ENCODE measurements at places on chromosomes 7 and 10.

DNA sequence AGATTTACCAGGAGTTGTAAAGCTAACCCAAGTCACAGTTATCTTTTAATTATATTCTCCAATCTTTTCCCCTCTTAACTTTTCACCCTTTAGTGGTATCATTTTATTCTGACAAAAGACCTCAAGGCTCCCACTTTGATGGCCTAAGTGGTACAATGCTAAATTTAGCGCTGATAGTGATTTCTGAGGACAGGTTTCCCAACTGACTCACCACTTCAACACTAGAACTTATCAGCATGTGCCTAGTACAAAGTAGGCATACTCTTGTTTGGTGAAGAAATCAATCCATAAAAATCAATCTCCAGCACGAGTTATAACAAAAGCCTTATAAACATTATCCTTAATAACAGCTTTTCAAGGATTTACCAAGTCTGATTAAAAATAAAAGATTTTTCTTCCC is 7.5 kb downstream of the SNX13 start:
- DNase-seq, result no peak

DNA sequence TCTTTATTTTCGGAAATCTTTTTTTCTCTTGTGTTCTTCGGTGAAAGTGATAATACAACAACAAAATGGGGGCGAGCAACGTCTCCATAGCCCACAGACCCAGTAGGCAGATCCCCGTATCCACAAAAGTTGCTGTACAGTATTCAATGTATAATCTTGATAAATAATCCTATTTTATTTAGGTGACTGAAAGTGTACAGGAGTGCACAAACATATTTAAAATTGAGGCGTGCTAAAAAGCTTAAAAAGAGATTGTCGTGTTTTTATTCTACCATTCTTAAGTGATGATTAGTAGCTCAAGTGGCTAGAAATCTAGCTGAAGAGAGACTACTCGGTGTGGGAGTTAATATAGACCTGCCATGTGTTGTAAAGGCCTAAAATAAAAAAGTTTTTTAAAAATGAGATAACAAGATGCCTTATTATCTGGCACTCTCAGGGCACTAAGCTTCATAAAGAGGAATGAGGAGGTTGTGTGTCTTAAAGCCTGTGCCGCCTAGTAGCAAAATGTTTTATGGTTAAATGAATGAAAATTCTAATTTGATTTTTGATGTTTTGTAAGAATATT is 1.6 kb downstream of the CAPZA2 start:
- no peak for DNase-seq

- DNase-seq, result no peak
Measured at GRCh38 chr7:26390016-26390415, 98.4 kb downstream of the SNX10 start.

- no peak for DNase-seq
Measured at GRCh38 chr7:93060865-93061264, 56.9 kb downstream of the SAMD9 start.

DNA sequence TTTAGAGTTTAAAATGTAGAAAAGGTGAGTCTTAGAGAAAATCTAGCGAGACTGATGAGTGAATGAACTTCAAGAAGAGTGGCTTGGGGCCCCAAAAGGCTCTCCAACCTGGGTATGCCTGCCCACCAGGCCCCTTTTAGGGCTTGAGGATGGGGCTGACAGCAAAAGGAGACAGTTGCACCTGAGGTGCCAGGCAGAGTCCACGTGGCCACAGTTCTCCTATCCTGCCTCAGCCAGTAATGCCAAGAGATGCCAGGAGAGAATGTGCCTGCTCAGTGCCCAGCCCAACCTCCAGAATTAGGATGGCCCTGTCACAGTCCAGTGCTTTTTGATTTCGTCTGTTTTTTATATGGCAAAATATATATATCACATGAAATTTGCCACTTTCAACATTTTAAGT is 156.5 kb downstream of the SLIT1 start:
- no peak for DNase-seq

All from brain microvascular endothelial cell (primary cell).